ENCODE measurements at places on chromosomes 1 and 21.
A peak's percentile ranks its signal among the peaks of the same experiment; 100 is the strongest.

DNA sequence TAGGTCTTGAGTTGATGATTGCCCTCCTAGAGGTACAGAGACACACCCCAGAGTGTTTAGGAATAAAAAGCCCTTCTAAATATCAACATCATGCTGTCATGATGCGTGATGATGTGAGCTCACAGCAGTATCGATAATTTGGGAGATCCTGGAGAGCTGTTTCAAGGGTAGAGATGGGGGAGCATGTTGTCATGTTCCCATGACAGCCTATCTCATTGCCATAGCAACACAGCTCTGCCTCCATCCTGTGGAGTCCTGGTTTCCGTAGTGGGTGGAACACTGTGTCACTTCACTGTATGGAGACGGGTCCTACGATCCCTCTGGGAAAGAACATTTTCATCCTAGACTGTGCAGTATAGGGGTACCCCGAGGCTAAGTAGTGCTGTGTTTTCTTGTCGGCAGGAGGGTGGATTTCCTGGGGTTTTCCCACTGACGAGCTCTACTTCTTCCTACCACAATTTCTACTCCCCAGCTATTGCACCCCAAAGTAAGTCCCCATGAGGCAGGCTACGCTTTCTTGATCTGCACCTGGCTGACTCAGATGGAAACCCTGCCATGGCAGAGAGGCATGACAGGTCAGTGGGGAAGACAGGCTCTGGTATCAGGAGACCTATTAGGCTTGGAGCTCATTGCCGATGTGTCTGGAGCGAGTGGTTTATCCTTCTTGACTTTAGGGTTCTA is 7.2 kb downstream of the KISS1 start:
- ATAC-seq = no peak

DNA sequence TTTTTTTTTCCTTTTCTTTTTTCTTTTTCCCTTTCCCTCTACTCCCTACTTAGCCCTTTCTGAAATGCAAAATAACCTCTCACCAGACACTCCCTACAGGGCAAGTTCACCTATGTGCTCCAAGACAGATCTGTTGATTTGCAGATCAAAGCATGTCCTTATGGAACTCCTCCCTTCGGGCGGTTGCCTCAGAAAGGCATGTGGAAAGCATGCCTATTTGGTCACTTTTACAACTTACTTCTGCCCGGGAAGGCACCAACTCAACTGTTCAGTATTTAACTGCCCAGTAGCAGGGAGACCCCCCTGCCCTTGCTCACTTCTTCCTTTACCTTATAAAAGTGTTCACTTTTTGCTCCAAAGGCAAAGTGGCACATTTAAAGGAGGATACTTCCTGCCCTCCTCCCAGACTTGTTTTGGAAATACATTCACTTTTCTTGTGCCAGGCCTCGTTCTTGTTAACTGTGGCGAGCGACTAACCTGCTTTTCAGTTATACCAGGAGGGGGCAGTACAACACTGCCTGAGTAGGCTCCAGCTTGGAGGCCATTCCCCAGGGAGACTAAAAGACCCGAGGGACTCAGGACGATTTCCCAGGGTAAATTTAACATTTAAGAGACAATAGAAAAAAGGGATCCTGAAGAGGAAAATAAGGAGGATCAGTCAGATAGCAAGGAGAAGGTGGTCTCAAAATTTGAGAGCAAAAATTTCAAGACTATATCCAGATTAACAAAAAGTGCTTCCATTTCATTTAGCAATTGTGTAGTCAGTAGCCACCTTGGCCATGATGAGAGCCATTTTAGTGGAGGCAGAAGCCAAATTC is 12.3 kb upstream of the SLAMF7 start:
- peak; percentile 90 for ATAC-seq

GRCh38 chr1:205235951-205236350 is 8.2 kb downstream of the TMCC2 start:
- no peak for ATAC-seq

GRCh38 chr1:26831059-26831458 is 4.6 kb downstream of the ZDHHC18 start:
- ATAC-seq = no peak

GRCh38 chr1:156221986-156222692 is 9.3 kb downstream of the PMF1 start:
- ATAC-seq = no peak

GRCh38 chr1:153779781-153780541 is 4.8 kb downstream of the SLC27A3 start:
- no peak for ATAC-seq

DNA sequence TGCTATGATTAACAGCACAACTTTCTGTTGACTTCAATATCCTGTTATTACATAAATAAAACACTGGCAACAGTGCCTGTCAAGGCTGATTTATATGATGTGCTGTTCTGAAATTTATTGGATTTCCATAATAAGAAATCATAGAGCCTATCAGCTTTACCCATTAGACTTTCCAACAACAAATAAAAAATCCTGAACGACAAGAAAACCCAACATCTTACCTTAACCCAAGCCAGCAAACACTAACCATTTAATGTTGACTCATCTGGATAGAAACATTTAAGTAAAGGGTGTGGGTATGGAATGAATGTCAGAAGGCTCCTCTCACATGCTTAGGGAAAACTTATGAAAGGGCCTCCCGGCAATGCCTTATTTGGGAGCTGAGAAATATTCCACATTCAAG is 165.1 kb downstream of the SLC45A1 start:
- ATAC-seq = peak; percentile 55

DNA sequence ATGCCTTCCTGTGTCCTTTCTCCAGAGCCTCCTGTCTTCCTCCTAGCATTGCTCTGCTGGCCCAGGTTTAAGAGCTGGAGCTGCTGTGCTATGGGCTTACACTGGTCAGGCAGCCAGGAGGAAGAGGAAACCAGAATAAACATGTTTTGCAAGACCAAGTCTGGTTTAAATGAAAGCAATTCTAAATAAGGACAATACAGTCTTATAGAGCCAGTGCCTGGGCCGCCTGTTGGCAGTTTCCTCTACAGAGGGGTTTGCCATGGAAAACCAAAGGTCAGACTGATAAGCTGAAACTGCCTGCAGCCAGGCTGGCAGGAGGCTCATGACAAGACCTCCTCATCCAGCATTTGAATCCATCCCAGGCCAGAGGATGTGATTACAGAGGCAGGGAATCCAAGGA is 92.9 kb upstream of the FGGY start:
- no peak for ATAC-seq

DNA sequence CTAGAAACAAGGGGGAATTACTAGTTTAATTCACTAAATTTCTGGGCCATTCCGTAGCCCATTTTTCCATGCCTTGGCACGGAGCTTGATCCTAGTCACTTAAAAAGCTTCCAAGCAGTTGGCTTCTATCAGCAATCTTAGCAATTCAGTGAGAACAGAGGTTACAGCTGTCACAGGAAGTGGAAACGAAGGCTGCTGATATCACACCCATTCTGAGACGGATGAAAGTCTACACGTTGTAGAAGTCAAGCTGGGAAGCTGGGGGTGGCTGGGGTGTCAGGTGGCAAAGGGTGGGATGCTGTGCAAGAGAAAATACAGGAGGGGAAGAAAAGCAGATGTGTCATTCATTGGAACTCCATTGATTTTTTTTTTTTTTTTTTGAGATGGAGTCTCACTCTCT is 11.8 kb upstream of the STMN1 start:
- ATAC-seq = no peak

DNA sequence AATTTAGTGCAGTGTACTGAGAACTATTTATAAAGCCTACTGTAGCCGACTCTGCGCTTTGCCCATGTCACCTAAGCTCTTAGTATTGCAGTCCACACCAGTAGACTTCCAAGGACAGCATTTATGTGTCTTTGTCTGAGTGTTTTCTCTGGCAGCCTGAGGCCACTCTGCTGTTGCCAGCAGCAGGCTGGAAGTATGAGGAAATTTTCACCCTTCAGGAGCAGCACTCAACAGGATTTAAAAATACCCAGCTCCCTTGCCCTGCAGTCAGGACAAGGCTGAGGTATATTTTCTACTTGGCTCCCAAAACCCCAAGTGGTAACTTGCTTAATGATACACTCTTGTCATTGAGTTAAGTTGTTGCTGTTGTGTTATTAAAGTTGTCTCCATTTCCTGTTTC is 230.1 kb downstream of the SRGAP2C start:
- ATAC-seq = peak; percentile 57

- peak; percentile 66 for ATAC-seq
Observed at GRCh38 chr1:2611031-2611501, 21.8 kb downstream of the MMEL1 start.

- ATAC-seq = no peak
Observed at GRCh38 chr1:1434131-1434823, 1.2 kb upstream of the VWA1 start.

GRCh38 chr1:38071312-38072256 is 25.0 kb upstream of the POU3F1 start:
- ATAC-seq = peak; percentile 93

DNA sequence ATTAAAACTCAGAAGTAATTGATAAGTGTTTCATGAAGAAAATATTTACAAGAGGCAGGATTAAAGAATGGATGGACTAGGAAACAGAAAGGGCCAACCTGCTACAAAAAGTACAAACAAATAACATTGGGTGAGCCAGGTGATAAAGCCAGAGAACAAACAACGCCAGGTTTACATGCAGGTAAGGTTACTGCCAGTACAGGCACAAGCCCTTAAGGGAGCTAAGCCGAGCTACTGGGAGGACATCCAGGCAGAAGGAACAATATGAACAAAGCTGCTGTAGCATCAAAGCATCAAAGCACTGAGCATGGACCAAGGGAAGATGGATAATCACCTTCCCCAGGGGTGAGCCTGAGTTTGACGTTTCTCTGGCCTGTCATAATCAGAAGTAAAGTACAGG is 380.7 kb downstream of the SEC16B start:
- ATAC-seq = no peak

DNA sequence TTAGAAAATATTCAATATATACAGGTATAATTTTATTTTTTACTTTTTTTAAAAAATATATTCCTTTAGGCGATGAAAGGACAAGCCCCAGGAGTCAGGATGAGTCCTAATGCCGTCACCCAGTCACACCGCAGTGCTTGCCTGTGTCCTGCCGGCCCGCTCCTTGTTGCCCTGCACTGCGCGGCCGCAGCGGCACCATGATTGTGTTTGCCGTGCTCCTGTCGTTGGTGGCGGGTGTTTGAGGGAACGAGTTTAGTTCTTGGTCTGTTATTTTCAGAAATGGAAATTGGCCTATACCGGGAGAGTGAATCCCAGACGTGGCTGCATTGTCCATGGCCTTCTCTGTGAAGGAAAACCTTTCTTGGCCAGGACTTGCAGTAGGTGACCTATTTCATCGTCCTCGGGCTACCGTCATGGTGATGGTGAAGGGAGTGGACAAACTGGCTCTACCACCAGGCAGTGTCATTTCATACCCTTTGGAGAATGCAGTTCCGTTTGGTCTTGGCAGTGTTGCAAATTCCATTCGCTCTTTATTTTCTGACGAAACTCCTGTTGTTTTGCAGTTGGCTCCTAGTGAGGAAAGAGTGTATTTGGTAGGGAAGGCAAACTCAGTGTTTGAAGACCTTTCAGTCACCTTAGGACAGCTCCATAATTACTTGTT is 45.9 kb upstream of the CRB1 start:
- ATAC-seq = no peak

DNA sequence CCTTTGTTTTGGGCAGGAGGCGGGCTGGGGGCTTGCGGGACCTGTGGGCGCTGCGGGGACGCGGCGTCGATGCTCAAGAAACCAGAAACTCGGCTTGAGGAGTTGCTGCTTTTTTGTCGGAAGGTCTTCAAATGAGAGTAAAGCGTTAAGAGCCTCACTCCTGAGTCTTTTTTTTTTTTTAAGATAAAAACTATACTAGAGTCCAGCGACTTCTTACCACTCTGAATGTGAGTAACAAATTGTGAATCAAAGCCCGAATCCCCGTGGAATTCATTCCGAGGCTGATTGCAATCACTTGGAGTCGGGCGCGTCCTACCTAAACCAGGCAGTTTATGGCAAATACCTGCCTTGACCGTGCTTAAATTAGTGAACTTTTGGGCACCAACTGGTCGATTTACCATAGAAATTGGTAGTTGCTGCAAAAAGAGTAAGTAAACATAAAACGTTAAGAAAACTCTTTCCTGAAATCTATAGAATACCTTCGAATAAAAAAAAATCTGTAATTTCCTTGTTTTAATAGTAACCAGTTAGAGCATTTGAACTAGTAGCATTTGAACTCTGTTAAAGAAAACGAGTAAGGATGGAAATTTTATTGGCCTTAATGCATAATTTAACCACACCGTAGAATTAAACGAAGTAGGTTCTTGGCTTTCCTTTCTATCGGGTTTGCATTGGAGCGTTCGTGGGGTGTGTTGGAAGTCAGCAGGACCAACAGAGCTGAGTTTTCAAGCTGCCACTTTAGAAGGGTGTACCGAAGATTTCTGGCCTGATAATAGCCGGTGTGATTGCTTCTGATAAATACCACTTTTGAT is 769 bp downstream of the GPSM2 start:
- ATAC-seq = peak; percentile 54

DNA sequence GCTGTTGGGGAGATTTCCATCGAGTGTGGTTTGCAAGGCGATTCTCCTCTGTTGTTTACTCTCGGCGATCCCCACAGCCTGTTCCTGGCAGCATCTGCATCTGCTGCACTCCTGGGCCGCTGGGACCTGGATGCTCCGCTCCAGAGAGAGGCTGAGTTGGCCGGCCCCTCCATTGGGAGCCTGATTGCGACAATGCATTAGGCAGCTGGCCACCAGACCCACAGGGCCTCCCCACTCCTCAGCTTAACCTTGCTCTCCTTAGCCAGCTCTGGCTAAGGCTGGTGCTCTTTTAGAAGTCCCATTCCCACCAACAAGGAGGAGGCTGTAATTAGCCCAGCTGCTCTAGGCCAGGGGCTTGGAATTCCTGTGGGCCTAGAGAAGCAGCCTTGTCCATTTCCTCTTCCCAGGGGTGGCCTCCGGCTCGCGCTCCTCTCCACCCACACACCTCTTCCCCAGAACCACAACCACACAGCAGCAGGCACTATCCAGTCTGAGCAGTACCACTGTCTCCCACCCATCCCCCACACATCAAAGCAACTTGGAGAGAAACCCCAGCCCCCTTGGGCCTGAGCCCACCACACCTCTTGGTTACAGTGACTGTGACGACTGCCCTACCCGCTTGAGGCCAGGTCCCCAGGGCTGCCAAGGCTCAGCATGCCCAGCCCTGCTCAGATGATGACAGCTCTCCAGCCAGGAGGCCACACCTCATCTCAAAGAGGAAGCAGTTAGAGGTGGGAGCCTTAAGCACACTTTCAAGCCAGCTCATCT is 193.8 kb upstream of the EDN2 start:
- ATAC-seq = no peak

DNA sequence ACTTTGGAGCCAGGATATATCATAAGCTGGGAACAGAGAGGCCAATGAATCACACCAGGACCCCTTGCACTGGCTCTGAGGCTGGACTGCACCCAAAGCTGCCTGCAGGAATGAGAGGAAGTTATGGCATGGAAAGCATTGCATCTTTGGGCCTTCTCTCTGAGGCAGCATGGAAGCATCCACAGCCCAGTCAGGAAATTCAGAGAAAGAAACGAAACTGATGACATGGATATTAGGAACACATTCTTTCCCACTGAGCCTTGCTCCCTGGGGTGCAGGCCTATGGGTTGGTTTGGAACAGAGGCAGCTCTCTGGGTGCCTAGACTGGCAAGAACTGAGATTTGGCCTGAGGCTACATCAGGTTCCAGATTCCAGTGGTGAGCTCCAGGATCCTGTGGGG is 98.6 kb downstream of the NGF start:
- ATAC-seq = peak; percentile 54

GRCh38 chr1:68078647-68079046 is 28.2 kb upstream of the DIRAS3 start:
- no peak for ATAC-seq

GRCh38 chr1:234111458-234112142 is 207.1 kb downstream of the SLC35F3 start:
- ATAC-seq = peak; percentile 73

Data from SK-N-SH treated with all-trans-retinoic acid at 6 μM for 48 hours (cell line).